ENCODE measurements at places on chromosomes 13 and 19.

GRCh38 chr19:44592451-44592890 is 20.9 kb upstream of the IGSF23 start:
- DNase-seq, result no peak

- no peak for DNase-seq
Measured at GRCh38 chr19:34332027-34332760, 32.8 kb upstream of the GPI start.

DNA sequence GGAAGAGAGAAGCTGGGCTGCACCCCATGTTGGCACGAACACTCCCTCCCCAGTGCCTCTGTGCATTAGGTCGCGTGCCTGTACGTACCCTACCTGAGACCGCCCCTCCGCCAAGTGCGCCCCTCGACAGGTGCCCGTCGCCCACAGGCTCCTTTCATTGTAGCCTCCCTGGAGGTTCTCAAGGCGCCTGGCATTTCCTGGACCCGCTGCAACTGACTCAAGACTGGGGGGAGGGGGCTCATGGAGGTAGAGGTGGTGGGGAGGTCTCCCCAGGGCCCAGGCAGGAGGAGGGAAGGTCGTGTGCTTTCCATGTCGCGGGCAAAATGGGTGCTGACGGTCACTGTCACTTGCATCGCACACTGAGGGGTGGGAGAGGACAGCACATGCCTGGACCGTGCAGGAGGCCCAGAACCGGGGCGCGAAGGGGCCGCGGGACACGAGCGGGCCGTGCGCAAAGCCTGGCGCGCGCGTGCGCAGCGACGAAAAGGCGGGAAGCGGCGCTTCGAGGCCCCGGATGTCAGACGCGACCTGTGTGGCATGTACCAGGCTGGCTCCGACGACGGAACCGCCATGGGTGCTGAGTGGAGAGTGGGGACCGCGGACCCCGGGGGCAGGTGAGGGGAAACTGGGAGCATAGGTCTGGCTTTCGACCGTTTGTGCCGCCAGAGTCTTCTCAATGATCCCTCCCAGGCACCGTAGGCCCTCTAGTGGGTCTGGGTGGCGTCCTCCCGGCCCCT is 16.5 kb downstream of the NFIX start:
- DNase-seq, result no peak

- DNase-seq, result no peak
Measured at GRCh38 chr13:54484166-54484565, 1455.6 kb downstream of the OLFM4 start.

DNA sequence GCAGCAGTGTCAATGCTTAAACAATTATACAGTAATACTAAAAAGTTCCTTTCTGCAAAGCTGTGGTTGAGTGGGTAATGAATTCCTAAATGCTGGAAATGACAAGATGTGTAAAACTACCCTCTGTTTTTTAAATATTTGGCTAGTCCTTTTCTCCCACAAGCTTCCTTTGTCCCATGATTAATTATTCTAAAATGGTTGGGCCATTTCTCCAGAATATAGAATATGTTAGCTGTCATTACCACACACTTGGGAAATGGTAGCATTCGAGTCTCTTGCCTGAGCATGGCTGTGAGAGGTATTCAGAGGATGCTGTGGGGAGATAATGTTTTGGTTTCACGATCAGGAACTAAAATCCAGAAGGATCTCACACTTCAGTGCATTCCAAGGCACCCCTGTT is 1185.8 kb downstream of the UQCRFS1 start:
- no peak for DNase-seq

DNA sequence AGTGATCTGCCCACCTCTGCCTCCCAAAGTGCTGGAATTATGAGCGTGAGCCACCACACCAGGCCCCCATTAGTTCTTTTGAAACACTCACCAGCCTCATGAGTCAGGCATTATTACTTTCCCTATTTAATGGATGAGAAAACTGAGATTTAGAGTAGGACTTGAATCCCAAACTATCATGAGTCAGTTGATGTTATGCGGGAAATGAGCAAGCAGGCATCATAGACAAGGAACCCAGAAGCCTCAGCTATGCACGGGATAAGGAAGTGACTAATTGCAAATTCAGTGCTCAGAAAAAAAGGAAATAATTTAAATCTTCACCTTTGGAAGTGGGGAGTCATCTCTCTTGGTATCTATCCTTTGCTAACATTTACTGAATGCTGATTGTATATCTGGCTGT is 217.5 kb downstream of the ABCC4 start:
- no peak for DNase-seq

DNA sequence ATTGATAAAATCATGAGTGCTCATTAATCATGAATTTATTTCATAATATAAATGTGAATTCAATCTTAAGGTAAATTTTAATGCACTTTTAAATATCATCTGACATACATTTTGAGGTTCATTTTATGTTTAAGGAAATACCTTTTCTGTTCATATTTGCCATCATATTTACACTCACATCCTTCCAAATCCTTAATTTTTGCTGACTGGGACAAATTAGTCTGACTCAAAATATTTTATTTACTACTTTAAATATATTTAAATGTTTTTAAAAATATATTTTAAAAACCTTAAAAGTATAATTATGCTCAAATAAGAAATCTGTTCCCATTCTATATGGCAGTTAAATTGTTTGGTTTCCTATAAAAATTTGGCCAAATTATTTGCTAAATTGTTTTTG is 438.1 kb downstream of the GPC5 start:
- DNase-seq, result no peak

DNA sequence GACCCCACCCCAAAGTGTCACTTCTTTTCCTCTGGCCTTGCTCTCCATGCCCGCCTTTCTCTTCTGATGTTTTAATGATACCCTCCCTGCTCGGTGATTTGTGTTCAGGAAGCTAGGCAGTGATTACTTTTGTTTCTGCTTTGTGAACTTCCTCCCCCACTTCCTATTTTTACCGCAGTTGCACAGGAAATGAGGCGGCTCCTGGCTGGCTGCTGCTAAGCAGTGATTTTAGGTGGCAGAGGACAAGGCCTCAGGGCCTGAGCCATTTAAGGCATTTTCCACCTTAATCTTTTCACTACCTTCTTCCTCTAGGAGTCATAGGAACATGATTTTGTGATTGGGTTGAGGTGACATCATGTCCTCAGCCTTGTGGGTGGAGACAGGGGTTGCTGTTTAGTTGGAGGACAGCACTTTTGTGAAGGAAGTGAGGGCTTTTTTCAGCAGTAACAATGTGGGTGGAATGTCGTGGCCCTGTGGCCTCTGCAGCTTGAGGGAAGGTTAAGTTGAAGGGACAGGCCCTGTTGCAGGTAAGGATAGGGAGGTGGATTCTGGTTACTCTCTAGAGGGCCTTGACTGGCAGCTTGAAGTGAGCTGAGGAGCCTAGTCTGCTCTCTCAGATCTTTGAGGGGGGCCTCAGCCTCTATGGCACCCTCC is 15.7 kb downstream of the GARRE1 start:
- DNase-seq, result peak; percentile 47

DNA sequence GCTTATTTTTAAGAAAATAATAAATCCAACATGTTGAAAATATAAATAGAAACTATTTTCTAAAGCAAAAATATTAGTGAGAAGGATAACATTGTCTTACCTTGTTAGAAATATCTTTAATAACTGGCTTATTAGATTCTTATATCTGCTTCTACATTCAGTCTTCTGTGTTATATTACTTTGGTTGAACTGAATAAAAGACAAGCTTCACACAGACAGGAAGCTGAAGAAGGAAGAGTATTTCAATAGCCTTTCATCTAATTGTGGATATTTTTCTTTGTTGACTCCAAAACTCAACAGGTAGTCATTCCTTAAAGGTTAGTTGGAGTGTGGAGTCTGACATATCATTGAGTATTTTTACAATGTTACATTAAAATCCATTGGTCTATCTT is 10.9 kb downstream of the SETDB2 start:
- DNase-seq, result no peak

DNA sequence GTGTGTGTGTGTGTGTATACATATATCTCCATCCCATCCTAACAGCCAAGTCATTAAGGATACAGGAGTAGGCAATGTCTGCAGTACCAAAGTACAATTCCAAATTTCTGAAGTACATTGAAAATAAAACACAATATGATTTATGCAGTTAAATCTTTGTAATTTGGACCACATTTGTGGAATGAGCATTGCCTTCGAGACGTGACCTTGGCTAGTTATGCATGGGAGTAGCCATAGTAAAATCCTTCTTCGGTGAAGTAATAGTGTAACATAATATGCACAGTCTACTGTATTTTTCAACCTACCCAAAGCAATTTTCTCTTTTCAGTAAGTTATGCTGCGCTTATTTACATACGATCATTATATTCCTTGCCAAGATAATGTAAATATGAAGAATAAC is 665.7 kb upstream of the GPC6 start:
- no peak for DNase-seq

- no peak for DNase-seq
Measured at GRCh38 chr13:88281841-88282240, 610.7 kb downstream of the SLITRK5 start.

DNA sequence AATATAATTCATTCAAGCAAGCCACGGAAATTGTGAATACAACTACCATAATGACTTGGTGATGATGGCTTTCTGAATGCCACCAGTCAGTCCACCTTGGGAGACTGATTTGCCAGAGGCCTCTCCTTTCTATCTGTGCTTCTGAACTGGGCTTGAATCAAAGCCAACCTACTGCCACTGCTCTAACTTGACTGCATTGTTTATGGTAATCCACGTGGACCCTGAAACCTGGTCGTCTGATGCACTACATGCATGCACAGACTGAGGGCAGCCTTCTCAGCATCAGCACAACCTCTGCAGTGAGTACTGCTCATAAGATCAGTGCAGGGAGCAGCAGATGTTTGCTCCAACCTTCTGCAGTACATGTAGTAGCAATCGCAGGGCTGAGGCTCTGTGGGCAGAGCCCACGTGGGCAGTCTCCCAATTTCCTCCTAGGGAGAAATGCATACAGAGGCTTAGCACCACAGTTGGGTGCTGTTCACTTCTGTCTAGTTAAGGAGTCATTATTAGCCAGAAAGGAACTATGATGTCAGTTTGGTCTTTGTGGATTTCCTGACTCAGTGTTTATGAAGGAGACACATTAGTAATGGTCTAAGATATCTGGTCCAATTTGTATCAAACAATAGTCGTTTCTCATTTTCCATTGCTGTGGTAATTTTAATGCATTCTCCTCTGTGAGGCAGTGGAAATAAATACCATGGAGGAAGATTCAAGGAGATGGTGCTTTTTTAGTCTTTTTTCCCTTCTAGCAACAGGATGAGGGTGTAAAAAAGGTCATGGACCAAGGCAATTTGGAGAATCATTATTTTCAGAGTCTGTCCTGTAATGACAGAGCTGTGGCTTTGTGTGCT is 82.5 kb downstream of the AKAP11 start:
- peak; percentile 54 for DNase-seq

DNA sequence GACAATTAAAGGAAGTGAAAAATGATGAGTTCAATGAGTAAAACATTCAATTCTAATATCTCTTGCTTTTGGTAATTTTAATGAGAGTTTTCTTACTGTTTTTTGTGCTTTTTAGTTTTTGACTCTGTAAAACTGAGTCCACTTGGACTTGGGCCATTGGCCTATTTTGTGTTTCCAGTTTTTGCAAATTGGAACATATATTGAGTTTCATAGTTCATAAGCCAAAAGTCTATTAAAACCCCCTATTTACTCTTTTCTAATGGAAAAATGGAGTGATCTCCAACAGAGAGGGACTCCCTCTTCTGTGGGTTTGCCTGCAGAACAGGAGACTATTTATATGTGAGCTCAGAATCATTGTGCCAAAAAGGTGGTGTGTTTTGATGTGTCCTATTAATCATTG is 219.7 kb upstream of the SPRY2 start:
- DNase-seq, result no peak

DNA sequence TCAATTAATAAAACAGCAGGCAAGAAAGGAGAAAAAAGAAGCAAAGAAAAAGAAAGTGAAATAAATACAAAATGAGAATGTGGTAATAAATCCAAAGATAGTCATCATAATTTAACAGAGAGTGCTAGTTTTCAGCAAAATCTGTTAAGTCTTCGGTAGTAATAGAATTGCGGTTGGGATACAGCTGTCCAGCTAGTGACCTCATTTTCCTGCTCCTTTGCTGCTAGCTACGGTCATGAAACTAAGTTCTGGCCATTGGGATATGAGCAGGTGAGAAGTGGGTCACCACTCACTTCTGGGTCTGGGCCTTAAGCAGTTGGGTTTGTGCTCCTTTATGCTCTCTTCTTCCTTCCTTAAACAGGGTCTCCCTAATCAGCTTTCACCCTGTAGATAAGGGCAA is 11.7 kb upstream of the DGKH start:
- DNase-seq, result no peak

GRCh38 chr19:23460656-23461055 is 65.4 kb upstream of the ZNF91 start:
- no peak for DNase-seq

- DNase-seq, result no peak
Measured at GRCh38 chr19:49927526-49928264, 1.3 kb upstream of the ATF5 start.

DNA sequence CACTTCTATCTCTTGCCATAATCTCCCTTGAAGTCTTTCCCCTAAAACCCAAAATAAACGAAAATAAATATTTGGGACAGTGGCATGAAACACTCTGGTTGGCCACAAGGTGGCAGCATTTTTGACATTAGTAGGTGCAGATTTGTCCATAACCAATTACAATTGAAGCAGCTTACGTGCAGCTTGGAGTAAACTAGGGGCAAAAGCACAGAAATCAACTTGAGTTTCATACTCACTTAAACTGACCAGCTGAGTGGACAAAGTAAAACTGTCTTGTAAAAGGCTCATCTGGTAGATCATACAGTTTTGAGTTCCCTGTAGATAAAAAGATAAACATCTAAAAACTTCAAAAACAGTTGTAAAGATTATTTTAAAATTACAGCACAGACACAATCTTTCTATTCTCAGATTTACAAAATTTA is 18.8 kb downstream of the PDCD5 start:
- DNase-seq, result peak; percentile 38

- peak; percentile 29 for DNase-seq
Measured at GRCh38 chr19:36973021-36973843, 57.1 kb downstream of the ZNF568 start.

- DNase-seq, result no peak
Measured at GRCh38 chr13:87674247-87674738, 3.1 kb downstream of the SLITRK5 start.

GRCh38 chr13:52870143-52870542 is 21.7 kb upstream of the PCDH8 start:
- no peak for DNase-seq

DNA sequence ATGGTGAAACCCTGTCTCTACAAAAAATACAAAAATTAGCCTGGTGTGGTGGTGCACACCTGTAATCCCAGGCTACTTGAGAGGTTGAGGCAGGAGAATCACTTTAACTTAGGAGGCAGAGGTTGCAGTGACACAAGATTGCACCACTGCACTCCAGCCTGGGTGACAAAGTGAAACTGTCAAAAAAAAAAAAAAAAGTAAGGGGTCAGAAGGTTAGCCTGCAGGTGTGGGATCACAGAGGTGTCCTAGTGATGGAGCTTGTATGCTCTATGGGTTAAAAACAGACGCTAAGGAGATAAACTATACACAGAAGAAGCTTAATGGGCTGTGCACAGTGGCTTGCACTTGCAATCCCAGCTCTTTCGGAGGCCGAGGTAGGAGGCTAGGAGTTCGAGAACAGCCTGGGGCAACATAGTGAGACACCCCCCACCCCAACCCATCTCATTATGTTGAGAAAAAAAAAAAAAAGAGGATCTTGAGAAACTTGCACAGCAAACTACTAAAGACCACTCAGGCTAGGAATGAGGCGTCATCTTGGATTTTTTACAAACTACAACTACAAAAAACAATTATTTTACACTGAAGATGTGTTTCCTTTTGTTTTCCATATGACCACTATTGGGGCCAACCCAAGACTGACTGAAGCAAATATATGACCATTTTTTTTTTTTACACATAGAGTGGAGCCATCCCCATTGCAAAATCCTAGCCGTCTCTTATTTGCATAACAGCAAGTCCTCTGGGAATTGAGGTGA is 7.9 kb downstream of the FOSB start:
- peak; percentile 69 for DNase-seq

- DNase-seq, result no peak
Measured at GRCh38 chr19:16232127-16232526, 34.4 kb downstream of the AP1M1 start.

All from RPMI8226 (cell line).